Muscle of back (tissue), 13 donors: ENCODE measurements at places on chromosomes 12 and 14. TPM values are rescaled to one million over a fixed set of nuclear protein-coding genes. Genes with fewer than 3 reads are reported as not detected.

Gene ADAM21
- polyA plus RNA-seq = 0.42 TPM

Gene MBIP
- 26.6 TPM for polyA plus RNA-seq

Gene ART4
- 0.03 TPM for polyA plus RNA-seq

Gene BCL2L14
- 0.22 TPM for polyA plus RNA-seq

Gene PTHLH
- polyA plus RNA-seq = 2.6 TPM

DNA sequence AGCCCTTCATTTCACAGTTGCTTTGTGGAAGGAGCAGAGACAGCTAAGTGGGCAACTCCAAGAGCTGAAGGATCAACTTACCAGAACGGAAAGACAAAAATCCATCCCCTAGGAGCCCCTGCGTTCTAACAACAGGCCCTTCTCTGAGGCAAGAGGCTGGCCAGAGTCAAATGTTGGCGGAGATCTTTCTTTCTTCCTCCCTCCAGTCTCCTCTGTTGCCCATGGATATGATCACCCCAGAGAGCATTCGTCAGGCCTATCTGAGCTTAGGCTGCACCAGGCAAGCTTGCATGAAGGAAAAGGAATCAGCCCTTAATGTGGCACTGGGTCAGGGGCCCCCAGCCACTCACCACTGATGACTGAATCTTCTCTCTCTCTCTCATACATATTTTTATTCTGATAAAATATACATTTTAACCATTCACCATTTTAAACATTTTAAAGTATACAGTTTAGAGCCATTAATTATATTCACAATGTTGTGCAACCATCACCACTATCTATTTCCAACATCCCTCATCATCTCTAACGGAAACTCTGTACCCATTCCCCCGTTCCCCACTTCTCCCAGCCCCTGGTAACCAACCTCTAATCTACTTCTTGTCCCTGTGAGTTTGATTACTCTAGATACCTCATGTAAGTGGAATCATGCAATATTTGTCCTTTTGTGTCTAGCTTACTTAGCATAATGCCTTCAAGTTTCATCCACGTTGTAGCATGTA lies 52.9 kb upstream of the CCND2 start:
- DNase-seq = no peak

DNA sequence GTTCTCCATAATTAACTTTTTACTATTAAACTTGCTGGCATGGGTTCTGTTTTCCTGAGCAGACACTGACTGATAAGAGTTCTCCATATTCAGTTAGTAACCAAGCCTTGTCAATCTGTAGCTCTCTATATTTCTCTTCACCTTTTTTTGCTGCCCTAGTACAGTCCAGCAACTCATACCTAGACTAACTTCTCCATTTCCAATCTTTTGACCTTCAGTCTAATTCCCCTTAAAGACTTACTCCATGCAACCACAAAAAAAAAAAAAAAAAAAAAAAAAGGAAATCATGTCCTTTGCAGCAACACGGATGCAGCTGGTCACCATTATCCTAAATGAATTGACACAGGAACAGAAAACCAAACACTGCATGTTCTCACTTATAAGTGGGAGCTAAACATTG lies 125.7 kb upstream of the KRAS start:
- no peak for DNase-seq

DNA sequence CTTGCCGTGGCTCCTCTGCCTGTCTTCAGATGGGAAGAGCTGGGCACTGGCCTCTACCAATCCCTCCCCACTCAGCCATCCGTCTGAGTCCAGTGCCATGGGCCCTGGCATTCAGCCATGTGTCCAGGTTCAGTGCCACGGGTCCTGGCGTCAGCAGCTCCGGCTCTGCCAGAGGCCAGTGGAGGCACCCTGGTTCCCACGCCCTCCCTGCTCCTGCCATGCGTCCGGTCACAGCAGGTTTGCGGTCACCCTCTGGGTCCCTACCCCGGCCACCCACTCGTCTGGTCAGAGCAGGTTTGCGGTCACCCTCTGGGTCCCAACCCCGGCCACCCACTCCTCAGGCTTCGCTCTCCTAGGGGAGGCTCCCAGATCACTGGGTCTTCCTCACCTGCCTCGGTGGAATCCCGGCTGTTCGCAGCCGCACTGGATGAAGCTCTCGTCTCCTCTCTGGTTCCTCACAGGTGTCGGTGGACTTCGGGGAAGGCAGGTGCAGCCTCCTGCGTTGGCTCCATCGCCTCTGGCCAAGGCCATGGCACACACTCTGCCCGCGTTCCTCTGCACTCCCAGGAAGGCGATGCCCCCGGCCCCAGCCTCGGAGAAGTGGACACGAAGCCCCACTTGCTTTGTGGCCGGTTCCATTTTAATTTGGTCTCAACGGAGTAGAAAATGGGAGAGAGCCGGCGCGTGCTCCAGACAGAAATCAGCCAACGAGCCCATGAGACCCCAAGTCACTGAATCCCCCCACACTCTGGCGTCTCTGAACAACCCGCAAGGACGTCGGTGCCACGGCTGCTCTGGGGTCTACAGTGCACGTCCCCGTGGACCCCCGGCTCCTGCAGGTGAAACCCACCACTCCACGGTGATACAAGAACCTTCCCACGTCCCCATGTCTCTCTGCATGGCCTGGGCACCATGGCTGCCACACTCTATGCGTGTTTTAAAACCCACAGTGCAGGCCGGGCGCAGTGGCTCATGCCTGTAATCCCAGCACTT lies 47.8 kb upstream of the FBRSL1 start:
- no peak for DNase-seq

- DNase-seq = no peak
Observed at GRCh38 chr14:50399251-50400032, 2.8 kb upstream of the CDKL1 start.

GRCh38 chr14:104321802-104322130 lies 183.4 kb downstream of the KIF26A start:
- DNase-seq = no peak

GRCh38 chr14:51806026-51807023 lies 54.1 kb upstream of the GNG2 start:
- DNase-seq = no peak

- DNase-seq = no peak
Observed at GRCh38 chr14:59406454-59407245, 58.5 kb downstream of the GPR135 start.

DNA sequence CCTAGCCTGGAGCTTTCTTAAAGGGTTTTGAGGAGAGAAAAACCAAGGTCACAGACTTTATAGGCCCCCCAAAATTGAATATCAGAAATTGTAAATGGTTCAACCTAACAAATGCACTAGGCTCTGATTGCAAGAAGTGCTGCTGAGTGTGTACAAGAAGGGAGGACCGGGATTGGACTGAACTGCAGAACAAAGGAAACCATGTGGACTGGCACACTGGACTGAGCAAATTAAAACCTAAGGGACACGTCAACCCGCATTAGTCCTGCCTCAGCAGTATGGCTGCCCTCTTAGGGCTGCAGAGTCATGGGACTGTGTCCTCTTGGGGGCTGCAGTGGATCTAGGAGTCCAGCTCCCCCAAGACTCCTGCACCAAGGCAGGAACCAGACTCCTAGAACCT lies 842 bp upstream of the CISTR start:
- DNase-seq = no peak

DNA sequence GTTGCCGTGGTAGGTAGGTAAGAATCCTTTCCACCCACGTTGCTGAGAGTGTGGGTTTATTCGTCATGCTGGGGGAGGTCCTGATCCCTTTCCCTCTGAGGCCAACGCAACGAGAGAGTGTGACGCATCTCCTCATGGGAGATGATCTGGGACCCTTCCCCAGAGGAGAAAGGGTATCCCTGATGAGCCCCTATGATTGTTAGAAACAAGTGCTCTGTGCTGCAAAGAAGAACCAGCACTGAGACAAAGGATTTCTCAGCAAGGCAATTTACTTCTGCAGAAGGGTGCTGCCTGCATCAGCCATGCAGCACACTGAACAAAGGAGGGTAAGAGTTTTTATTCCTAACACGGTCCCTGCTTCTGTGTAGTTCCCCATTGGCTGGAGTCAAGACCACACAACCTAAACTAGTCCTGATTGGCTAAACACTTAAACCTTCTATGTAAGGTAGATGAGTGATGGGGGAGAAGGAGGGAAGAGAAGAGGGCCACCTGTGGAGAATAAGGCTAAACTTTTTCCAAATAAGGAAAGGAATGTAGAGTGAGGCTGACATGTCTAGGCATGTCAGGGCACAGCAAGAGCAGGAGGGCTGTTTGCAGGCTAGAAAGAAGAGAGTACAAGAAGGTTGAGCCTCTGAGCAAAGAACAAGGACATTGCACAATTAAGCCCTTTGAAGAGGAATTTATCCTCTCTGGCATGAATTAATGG lies 21.3 kb downstream of the CLEC2A start:
- DNase-seq = no peak

DNA sequence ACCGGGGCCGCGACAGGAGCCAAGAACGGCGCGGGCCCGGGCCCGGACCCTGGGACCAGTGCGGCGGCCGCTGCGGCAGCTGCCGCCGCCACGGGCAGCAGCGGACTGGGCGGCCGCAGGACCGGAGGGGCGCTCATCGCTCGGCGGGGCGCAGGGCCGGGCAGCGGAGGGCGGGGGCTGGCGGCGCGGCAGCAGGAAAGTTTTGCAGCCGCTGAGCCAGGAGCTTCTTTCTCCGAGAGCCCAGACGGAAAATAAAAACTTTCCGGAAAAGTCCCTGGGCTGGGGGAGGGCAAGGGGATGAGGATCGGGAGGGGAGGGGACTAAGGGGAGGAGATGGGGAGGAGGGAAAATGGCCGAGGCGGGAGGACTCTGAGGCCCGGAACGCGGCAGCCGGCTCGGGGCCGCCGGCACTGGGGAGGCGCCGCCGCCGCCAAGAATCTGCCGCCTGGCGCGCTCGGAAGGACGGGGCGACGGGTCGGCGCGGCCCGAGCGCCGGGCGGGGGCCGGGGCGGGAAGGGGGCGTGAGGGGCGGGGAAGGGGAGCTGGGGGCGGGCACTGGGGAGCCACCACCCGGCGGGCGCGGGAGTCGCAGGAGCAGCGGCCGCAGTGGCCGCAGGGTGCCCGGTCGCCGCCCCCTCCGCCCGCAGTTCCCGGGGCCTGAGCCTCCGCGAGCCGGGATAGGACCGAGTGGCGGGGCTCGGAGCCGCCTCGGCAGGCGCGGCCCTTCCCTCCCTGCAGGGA lies at the start of gene PRKD1:
PRKD1 (minus strand) TSS at position 472 of the 741 bp plus-strand sequence.
- peak; percentile 76 for DNase-seq

GRCh38 chr12:115201966-115202365 lies 518.0 kb upstream of the TBX3 start:
- DNase-seq = no peak

DNA sequence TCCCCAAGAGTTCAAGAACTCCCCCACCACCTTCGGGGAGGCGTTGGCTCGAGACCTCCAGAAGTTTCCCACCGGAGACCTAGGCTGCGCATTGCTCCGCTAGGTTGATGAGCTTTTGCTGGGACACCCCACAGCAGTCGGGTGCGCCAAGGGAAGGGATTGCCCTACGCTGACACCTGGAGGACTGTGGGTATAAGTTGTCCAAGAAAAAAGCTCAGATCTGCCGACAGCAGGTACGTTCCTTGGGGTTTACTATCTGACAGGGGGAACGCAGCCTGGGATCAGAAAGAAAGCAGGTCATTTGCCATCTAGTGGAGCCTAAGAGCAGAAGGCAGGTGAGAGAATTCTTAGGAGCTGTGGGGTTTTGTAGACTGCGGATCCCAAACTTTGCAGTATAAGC lies 98.8 kb downstream of the FRMD6 start:
- DNase-seq = peak; percentile 11

DNA sequence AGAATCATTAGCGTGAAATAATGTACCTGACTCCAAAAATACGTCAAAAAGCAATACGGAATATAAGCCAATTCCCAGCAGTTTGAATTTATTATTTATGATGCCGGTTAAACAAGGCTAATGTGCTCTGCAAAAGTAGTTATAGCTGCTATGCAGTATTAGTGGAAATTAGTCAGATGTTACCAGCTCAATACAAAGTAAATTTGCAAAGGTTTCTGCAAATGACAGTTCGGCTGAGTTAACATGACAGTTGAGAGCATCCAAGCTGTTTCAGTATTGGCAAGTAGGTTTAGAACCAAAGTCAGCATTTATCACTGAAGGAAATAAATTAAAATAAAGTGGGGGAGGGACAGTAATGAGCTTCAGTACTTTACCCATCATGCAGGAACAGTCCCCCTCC lies 1665.8 kb upstream of the FLRT2 start:
- peak; percentile 34 for DNase-seq

DNA sequence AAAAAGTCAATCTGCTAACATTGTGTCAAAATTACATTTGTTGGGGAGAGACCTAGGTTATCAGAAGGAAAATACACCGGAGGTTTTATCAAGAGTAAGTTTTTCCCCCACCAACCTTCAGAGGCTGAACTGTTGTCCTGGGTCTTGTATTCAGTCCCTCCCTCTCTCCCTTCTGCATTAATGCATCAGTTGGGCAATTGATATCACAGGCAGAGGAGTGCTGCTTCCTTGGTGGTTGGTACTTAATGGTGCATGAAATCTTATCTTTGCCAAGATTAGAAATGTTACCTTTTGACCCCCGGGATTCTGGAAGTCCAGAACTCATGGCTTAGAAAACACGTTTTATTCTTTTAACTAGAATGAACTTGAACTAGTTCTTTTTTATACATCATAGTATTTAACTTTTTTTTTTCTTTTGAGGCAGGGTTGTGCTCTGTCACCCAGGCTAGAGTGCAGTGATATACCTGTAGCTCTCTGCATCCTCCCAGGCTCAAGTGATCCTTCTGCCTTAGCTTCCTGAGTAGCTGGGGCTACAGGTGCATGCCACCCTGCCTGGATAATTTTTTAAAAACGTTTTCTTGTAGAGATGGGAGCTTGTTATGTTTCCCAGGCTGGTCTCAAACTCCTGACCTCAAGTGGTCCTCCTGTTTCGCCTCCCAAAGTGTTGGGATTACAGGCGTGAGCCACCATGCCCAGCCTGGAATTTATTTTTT lies 4.9 kb downstream of the PCBP2 start:
- no peak for DNase-seq

- no peak for DNase-seq
Observed at GRCh38 chr12:131606218-131606901, 104.5 kb upstream of the SFSWAP start.

GRCh38 chr12:53064613-53065436 lies 14.4 kb downstream of the SPRYD3 start:
- DNase-seq = peak; percentile 35

DNA sequence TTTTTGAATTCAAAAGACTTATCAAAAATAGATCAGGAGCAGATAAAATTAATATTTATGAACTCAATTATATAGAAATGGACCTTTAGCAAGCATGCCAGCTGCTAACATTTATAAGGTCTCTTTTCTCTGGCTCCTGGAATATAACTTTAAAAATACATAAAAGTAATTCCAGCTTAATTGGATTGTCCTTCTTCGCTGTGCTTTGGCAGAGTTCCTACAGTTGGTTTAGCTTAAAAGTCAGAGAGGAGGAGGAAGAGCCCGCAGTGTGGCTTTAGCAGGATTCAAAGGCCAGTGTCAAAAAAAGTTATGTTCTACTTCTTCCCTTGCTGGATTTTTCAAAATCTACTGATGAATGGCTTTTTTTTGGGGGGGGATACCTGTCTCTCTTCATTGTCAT lies 1484.9 kb upstream of the TMEM132C start:
- no peak for DNase-seq
